ENCODE measurements at places on chromosomes 1 and 21. TPM values are rescaled to one million over a fixed set of nuclear protein-coding genes. Genes with fewer than 3 reads are reported as not detected.
A peak's percentile ranks its signal among the peaks of the same experiment; 100 is the strongest.

DNA sequence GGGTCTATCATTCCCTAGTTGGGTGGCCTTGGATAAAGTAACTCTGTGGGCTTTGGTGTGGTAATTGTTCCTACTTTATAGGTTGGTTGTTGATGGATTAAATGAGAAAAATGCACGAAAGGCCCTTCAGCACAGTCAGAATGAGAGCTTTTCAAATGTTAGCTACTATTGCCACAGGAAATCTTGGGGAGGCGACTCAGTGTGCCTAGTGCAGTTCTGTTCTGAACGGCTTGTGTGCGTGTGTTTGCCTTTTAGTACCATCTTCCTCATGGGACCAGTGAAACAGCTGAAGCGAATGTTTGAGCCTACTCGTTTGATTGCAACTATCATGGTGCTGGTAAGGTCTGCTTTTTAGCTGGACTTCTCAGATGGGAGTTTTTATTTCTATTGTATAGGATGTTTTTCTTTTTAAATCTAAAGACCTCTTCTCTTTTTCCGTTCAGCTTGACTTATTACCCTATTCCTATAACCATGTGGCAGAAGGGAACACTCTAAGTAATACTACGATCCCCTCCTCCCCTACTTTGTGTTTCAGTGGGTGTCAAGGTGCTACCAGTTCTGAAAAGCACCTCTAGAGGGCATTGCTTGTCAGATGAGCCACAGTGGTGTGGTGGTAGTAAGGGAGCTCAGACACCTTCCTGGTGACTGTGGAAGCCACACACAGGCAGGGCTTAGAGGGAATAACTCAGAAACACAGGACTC lies 9.2 kb downstream of the SFT2D2 start:
- DNase-seq = no peak

DNA sequence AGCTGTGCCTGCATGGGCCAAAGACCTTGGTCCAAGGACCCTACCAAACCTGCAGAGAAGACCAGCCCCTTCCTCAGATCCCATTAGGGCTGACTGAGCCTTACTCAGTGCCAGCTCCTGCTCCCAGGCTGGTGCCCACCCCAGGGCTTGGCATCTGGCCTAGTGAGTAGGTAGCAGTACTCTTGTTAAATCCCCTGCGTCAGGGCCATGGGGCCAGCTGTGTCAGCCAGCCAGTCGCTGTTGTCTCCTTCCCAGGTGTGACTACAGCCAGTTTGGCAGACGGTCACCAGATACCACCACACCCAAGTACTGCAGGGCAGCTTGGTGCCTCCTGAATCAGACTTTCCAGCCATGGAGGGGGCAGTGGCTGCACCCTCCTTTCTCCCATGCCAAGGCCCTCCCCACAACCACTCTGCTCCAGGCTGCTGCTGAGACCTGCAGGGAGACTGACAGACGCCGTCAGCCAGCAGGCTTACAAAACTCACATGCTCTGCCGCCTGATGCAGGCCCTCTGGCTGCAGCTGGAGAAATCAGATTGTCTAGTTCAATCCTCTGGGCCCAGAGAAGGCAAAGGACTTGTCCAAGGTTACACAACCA lies 3.0 kb downstream of the TENT5B start:
- no peak for DNase-seq

GRCh38 chr1:29453502-29454240 lies 217.3 kb downstream of the PTPRU start:
- no peak for DNase-seq

DNA sequence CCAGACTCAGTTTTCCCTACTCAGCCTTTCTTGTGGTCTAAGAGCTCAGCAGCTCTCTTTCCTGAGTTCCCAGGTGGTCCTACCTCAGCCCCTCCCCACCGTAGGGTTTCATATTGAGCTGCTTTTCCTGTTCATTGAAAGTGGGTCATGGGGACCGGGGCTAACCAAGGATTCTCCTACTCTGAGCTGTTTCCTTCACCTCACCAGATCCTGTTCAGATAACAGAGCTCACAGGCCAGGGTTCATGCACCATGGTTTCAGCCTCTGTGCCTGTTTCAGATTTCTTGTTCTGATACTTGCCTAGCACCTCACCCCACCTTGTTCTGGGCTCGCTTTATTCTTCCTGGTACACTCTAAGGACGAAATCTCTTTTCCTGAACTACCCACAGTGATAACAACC lies 8.5 kb downstream of the UBQLN4 start:
- no peak for DNase-seq

- no peak for DNase-seq
Observed at GRCh38 chr1:44390277-44390676, 14.8 kb upstream of the RNF220 start.

DNA sequence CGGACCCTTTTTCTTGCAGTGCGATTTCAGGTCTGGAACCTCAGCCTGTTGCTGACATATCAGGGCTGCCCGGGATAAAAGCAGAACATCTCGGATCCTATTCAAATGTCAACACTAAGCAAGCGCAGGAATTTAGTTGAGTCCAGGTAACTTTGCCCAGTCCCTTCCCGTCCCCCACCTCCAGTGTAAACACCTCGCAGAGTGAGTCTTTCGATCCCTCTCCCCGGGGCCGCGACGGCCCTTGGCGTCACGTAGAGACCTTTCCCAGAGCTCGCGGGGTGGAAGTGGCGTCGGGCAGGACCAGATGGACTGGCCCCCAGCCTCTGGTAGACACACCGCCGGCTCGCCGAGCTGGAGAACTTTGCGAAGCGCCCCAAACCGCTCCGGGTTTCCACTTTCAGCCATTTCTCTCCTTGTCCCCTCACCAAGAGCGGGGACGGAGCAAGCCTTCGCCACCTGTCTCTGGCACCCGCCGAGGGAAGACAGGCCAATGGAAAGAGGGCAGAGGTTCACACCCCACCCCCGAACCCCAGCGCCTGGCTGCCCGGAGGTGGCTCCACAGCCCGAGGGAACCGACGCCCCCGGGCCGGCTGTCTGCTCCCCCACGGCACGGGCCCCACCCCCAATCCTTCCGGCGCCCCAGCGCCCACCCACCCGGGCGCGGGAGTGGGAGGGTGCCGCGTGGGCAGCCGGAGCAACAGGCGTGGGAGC lies 570 bp downstream of the KCND3 start:
- no peak for DNase-seq

DNA sequence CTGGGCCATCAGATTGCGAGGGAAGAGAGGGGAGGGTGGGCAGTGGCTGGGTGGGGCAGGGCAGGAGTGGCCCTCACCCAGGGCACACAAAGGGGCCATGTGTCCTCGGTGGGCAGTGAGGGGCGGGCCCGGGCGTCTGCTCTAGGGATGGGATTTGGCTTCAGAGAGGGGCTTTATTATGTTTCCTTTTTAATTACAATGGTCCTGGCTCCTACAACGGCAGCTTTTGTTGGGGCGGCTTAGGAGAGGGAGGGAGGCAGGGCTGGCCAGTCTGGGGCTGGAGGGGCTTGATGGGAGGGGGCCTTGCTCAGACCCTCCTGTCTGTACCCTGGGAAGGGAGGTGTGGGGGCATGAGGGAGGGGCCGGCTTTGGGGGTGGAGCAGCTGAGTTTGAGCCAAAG lies 102.8 kb upstream of the WNT4 start:
- DNase-seq = no peak

DNA sequence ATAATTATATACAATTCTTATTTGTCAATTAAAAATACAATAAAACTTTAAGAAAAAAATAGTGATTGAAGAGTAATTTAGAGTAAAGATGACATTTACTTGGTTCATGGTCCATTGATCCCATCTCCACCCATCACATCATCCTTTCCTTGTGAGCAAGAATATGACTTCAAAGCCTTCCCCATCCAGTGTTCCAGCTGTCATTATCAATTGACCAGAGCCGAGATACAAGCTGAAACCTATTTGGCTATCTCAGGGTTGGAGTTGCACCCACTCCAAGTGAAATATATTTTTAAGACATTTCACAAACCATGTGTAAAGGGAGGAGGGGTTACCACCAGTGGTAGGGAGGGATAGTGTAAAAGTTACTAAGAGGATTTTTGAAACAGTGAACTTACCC lies 428.9 kb upstream of the C1orf87 start:
- DNase-seq = no peak

Gene NTPCR
- polyA plus RNA-seq = 47.5 TPM

- DNase-seq = peak; percentile 85
Observed at GRCh38 chr1:32716312-32717148, 14.0 kb upstream of the SYNC start.

Gene KRTAP12-2
- not detected for polyA plus RNA-seq

GRCh38 chr21:28615276-28615675 lies 377.4 kb downstream of the LTN1 start:
- no peak for DNase-seq

- no peak for DNase-seq
Observed at GRCh38 chr21:23542097-23542496, 2065.2 kb downstream of the MRPL39 start.

Gene KANK4
- polyA plus RNA-seq = 45.3 TPM

Gene TIE1
- polyA plus RNA-seq = 31.5 TPM

DNA sequence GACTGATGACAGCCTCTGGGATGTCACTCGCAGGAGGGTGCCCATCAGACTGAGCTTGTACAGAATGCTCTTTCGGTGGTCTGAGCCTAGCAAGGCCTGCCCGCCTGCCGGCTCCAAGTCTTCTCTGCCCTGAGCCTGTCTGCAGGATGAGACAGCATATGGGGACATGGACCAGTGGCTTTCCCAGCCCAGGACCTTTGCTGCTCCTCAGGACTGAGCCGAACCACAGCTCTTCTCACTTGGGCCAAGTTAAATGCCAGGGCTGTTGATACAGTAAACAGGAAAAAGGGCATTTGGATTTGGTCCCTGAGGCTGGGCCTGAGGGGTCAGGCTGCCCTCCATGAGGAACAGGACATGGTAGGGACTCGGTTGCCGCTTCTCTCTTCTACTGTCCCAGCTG lies 64.3 kb upstream of the EPS8L3 start:
- DNase-seq = no peak

Gene OR2M4
- 0.08 TPM for polyA plus RNA-seq

Gene PLA2G2F
- 0.13 TPM for polyA plus RNA-seq

Gene EPHB2
- polyA plus RNA-seq = 67.9 TPM

- no peak for DNase-seq
Observed at GRCh38 chr1:189499736-189500135, 977.9 kb downstream of the BRINP3 start.

GRCh38 chr1:230291731-230292620 lies 134.2 kb downstream of the PGBD5 start:
- DNase-seq = no peak

DNA sequence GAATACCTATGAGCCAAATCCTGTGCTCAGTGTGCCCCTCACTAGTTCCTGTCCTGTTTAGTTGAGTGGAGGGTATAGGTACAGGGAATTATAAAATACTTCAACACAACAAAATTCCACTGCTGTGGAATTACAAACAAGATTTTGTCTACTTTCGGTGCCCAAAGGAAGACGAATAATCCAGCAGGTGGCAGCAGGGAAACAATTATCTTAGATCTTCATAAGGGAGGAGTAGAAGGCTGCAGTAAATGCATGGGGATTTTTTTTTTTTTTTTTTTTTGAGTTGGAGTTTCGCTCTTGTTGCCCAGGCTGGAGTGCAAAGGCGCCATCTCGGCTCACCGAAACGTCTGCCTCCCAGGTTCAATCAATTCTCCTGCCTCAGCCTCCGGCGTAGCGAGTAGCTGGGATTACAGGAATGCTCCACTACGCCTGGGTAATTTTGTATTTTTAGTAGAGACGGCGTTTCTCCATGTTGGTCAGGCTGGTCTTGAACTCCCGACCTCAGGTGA lies 2.0 kb upstream of the PIP5K1A start:
- no peak for DNase-seq

GRCh38 chr1:212232090-212232489 lies 53.1 kb upstream of the PPP2R5A start:
- DNase-seq = no peak

- DNase-seq = no peak
Observed at GRCh38 chr1:196309386-196309785, 298.9 kb downstream of the KCNT2 start.
